Naive B cell (primary cell): ENCODE measurements at places on chromosomes 3 and 15.

- DNase-seq = no peak
Observed at GRCh38 chr3:53709256-53709655, 137.0 kb downstream of the CHDH start.

DNA sequence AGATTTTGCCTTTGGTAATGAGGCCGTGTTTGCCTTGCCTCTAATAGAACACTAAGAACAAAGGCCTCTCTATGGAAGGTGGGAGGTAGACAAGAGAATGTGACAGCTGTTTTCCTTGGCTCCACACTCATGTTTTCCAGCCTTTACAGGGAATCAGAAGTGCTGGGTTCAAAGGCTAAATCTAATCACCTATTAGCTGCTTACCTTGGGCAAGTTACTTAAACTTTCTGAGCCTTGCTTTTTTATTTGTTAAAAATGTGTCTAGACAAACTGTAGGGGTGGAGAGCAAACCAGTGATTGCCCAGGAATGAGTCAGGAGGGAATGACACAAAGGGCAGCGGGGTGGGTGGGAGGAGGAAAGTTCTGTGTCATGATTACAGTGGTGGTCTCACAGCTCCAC, 179.0 kb downstream of the P3H2 start:
- DNase-seq = no peak

DNA sequence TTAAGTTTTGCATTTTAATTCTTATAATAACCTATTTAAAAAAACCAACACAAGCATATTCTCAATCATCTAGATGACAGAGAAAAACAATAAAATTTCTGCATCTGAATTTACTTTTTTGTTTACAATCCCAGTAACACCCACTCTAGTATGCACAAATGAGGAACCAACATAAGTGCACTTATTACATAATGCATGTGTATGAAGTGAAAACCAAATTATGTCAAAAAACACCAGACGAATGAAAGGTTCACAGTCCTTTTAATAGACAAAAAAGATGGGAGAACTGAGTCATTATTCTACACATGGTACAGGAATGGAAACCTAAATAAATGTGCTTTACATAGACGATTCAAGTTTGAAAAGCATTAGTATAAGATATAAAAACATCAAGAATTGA, 91.7 kb downstream of the NR1I2 start:
- DNase-seq = no peak

DNA sequence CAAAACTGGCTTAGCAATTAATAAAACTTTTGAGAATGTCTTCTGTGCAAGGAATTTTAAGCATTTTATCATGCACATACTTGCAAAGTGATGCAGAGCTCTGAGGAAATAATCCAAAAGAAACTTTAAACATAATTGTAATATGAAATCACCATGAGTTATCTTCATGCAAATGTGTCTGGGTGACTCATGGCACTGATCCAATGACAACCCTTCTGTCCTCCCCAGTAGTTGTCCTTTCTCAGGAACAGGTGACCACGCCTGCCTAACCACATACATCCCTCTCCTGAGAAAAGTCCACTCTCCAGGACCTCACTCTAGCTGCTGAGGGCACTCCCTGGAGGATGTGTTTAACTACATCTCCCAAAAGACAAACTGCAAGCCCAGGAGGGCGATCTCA, 530.6 kb upstream of the IL12A start:
- no peak for DNase-seq

DNA sequence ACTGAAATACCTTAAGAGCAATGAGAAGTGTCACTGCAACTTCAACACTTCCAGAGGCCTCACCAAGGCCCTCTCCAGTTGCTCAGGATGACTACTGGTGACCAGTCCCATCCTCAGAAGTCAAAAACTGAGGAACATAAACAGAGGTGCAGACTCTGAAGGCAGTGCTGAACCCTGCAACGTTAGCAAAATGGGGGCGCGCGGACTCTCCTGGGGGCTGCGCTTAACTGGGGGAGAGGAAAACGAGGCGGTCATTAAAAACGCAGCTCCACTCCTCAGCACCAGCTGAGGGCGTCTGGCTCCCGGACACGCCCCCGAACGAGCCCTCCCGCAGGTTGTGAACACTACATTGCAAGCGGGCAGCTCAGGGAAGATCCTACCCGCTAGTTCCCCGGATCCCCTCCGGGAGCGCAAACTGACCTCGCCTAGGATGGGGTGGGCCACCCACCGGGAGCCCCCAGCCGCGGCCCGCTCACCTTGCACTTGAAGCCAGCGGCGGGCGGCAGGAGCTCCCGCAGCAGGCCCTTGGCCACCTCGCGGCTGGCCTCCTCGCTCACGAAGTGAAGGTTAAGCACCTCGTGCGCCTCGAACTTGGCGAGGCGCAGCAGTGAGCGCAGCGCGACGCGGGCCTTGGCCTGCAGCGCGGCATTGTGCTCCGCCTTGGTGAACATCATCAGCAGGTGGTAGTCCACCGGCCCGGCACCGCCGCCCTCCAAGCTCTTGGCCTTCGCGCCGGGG, 711 bp downstream of the XXYLT1 start:
- peak; percentile 26 for DNase-seq

DNA sequence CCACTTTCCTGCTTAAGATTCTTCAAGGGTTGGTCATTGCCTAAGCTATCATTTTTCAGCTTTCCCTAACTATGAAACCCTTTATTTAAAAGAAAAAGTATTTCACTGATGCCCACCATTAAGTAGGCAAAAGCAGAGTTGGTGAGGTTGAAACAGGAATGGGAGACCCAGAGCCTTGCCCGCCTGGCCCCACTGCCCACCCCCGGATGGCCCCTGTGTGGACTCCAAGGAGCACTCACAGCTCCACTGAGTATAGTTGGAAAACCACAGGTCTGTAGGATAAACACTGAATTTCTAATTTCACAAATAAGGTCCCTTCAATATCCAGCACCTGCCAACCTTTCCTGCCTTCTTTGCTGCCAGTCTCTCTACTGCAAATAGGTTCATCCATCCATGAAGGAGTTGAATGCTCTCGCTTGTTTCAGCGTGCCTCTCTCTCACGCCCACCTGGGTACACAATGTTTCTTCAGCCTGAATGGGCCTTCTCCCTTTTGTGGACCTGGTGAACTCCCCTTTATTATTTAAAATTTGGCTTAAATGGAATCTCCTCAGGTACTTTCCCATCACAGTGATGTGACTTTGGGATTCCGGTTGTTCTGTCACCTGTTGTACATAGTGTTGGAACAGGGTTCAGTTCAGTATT, 8.7 kb upstream of the ACAP2 start:
- DNase-seq = no peak

DNA sequence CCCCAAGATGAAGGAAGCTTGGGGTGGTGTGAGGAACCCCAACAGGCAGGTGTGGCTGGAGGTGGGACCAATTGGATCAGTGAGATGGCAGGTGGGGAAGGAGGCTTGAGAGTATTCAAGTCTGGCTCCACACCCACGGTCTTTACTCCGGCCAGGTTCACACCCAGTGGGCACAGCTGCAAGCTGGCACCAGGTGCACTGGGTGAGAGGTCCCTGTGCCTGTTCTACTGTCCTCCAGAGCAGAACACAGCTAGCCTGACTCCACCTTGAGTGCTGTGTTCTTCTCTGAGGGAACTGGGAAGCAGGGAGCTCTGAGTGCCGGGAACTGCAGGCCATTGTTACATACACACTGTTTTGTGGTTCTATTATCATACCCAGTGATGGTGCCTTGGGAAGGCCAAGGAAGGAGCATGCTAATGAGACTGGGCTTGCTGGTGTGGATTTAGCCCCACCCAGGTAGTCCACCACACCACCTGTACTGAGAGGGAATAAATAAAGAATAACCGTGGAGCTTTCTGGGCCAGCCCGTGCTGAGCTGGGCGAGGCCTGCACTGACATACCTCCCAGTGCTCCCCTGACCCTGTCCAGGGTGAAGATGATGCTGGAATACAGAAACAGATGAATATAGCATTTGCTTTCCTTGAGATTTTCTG, 93.4 kb downstream of the ABHD5 start:
- no peak for DNase-seq

DNA sequence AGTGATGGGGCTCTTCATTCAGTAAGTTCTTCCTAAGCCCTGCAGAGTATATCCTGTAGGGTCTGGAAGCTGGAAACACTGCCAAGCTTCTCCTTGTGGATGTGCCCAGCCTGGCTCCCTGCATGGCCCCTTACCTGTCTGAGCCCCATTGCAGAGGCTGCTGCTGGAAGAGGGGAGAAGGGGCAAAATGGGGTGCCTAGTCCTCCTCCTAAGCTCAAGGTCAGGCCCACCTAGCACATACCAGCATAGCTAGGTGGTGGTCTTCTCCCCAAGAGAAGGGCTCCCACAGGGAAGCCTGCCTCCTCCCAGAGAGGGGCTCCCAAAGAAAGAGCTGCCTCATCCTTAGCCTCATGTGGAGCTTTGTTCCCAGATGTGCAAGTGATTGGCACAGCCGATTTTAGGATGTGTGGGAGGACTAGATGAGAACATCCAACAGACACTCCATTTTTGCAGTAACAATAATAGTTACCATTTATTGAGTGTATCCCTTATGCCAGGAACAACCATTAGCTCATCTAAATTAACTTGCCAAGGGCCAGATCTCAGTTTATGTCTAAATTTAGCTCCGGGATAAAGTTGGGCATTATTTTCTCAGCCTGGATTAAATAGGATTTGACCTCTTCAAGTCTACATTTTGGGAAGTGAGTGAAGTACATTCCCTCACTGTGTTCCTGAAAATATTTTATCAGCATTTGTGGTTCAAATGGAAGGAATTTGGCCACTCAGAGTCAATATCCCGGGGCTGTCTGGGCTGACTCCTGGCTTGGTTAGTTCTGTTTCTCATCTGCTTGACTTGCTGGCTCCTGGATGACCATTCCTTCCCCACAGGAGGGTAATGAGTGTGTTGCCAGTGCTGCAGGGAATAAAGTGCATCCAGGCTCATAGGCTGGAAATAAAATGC, 291.1 kb upstream of the ROPN1 start:
- no peak for DNase-seq

DNA sequence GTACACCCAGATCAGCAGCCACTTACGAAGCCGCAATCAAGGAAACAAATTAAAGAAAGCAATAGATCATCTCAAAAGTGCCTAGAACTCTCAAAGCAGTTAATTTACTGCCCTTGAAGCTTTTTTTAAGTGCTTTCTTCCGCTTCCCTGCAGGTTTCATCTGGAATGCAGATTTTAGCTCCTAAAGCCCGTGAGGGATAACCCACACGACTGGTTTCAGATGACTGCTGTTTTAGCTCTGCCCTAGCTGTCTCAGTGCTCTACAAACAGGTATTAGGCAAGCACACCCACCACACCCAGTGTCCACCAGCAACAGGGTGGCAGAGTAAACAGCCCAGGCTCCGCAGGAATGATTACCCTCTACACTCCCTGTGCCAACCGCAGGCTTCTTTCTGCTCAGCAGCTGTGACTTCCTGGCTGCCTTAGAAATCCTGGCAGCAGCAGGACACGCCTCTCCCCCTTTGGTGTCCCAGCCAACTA, 126.0 kb downstream of the FMN1 start:
- DNase-seq = no peak

GRCh38 chr3:100436951-100437350, 35.6 kb downstream of the LNP1 start:
- no peak for DNase-seq
